Fibroblast of skin of left quadriceps (primary cell): ENCODE measurements at places on chromosomes 1 and 21.

GRCh38 chr1:20361401-20361800, 70.7 kb downstream of the VWA5B1 start:
- DNase-seq = no peak

- DNase-seq = no peak
Observed at GRCh38 chr1:42943728-42944127, 14.9 kb downstream of the SLC2A1 start.

DNA sequence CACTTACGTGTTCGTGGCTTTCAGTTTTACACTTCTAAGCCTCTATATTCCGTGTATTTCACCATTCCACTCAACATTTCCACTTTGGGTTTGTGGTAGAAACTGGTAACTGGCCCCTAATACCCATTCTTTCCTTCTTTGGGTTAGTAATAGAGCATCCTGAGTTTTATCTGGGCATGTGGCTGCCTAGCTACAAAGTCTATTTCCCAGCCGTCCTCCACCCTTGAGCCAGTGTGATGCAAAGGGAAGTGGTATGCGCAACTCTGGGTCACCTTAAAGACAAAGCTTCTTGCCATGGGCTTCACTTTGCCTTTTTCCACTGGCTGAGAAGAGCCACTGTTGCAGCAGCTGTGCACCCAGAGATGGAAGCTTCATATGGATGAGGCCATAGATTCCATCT, 73.9 kb downstream of the LAMC2 start:
- no peak for DNase-seq

DNA sequence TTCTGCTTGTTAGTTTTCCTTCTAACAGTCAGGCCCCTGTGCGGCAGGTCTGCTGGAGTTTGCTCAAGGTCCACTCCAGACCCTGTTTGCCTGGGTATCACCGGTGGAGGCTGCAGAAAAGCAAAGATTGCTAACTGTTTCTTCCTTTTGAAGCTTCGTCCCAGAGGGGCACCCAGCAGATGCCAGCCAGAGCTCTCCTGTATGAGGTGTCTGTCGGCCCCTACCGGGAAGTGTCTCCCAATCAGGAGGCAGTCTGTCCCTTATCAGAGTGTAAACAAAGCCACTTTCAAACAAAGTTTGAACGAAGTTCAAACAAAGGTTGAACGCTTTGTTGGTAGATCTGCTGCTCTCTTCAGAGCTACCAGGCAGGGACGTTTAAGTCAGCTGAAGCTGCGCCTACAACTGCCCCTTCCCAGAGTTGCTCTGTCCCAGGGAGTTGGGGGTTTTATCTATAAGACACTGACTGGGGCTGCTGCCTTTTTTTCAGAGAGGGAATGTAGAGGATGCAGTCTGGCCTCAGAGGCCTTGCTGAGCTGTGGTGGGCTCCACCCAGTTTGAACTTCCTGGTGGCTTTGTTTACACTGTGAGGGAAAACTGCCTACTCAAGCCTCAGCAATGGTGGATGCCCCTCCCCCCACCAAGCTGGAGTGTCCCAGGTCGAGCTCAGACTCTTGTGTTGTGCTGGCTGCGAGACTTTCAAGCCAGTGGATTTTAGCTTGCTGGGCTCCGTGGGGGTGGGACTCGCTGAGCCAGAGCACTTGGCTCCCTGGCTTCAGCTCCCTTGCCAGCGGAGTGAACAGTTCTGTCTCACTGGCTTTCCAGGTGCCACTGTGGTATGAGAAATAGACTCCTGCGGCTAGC, 401.8 kb downstream of the SRGAP2C start:
- DNase-seq = no peak

DNA sequence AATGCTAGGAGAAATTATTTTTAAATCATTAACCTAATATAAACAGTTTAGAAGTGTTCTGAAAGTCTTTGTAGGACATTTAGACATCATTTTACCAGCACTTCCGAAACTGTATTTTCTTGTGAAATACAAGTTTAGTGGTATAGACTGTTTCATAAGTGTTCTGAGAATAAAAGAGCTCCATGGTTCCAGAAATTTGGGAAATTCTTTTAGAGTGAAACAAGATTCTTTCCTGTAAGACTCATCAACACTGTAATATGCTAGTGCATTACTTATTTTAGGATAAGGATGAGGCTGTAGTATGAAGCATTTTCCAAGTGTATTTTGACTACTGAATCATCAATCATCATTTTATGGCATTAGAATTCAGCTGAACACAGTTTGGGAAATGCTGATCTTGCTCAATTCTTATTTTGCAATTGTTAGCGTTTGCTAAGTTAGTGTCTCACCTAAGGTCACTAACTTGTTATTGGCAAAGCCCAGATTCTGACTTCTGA, 73.4 kb downstream of the CEP350 start:
- peak; percentile 86 for DNase-seq

GRCh38 chr1:147514233-147514632, 27.1 kb upstream of the BCL9 start:
- no peak for DNase-seq

DNA sequence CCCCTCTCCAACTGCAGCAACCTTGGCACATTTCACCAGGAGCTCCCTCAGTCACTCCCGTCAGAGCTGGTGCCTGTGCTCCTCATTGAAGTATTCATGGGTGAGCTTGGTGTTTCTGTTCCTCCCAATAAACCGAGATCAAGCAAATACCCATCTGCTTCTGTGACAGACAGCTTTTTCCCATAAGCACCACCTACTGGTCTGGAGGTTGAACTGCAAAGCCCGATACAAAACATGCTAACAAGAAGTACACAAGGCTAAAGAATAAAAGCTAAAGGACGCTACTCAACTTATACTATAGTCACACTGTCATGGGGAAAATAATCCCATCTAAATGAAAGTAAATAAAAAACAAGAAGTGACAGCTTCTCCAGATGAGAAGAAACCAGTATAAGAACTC, 111.9 kb upstream of the C21orf91 start:
- no peak for DNase-seq

GRCh38 chr1:162612606-162613400, 19.5 kb upstream of the DDR2 start:
- no peak for DNase-seq
